Stimulated activated CD4-positive, alpha-beta T cell treated with anti-CD3 and anti-CD28 coated beads, Interleukin-1b, Interleukin-23, amount 100 ng/mL, for 1 hour (primary cell): ENCODE measurements at places on chromosomes 4 and X.

- no peak for DNase-seq
Measured at GRCh38 chr4:119810001-119810400, 181.4 kb upstream of the PDE5A start.

- DNase-seq = no peak
Measured at GRCh38 chr4:20809812-20810211, 109.6 kb downstream of the PACRGL start.

- no peak for DNase-seq
Measured at GRCh38 chr4:109879081-109879480, 31.2 kb downstream of the LRIT3 start.

DNA sequence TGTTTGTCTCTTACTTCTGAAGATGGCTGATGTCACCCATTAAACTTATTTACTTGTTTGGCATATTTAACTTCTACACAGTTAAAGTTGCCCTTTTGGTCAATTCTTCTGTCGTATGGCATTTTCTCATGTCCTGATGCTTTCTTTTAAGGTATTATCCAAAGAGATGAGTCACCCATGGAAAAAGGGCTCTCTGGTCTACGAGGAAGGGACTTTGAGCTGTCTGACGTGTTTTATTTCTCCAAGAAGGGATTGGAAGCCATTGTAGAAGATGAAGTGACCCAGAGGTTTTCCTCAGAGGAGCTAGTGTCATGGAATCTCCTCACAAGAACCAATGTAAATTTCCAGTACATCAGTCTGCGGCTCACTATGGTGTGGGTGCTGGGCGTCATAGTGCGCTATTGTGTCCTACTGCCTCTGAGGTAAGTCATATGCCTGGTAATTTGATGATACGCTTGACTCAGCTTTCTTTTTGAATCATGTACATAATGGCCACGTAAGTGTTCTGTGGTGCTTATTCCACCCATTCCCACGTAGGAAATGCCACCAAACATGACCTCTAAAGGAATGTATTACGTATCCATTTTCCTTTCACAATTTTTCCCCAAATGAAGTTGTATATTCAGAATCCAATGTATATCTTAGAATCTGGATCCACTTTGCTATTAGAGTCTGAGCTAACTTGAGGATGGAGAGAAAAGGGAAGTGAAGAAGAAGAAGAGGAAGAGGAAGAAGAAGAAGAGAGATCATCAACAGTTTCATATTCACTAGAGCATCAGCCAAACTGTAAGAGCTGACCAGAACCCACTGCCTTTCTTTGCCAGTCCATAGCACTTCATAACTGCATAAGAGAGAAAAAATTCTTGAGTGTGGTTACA, 45.7 kb downstream of the GPAT3 start:
- no peak for DNase-seq

DNA sequence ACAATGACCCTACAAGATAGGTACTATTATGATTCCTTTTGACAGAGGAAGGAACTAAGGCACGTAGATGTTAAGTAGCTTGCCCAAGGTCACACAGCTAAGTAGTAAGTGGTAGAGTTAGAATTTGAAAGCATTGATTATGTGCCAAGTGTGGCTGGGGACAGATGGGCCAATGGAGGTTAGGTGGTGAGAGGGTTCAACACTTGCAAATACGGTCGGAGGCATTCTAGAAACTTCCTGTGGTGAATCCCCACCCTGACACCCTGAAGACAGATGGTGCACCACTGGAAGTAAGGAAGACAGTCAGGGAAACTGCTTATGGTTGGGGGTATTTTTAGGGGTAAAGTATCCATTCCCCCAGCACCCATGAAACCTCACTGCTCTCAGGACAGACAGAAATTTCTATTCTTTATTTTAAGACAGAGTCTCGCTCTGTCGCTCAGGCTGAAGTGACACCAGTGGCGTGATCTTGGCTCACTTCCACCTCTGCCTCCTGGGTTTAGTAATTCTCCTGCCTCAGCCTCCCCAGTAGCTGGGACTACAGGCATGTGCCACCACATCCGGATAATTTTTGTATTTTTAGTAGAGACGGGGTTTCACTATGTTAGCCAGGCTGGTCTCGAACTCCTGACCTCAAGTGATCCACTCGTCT, 142.5 kb downstream of the RASL11B start:
- no peak for DNase-seq

DNA sequence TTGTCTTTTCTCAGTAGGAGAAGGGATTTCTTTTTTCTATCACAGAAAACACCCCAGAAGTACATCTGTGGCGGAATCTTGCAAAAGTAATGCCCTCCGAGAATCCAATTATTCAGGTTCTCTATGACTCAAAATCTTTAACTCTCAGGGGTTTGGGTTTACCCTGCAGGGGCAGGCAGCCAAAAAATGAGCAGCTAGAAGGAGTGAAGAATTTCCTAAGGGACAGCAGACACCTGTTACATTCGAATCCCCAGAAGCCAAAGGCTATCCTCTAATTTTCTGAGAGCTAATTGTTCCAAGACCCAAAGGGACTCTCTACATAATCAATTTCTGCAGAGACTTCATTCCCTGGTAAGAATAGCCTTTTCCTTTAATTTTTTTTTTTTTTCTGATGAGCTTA, 27.5 kb upstream of the CBR4 start:
- DNase-seq = no peak

DNA sequence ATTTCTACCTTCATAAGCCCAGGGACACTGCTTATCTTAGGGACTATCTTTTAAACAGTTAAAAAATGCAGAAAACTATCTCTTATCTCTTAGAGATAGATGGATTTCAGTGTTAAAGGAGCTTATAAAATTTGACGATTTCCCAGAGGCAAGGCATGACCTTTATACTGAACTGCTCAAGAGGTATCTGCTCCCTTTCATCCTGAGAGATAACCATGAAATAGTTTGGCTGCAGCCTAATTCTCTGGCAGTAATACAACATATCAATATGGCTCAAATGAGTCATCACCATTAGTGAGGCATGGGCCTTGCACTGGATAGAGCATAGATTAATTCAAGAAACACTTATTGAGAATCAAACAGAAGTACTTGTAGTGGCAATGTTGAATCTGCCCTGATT, 348.2 kb upstream of the GRIA3 start:
- DNase-seq = no peak

DNA sequence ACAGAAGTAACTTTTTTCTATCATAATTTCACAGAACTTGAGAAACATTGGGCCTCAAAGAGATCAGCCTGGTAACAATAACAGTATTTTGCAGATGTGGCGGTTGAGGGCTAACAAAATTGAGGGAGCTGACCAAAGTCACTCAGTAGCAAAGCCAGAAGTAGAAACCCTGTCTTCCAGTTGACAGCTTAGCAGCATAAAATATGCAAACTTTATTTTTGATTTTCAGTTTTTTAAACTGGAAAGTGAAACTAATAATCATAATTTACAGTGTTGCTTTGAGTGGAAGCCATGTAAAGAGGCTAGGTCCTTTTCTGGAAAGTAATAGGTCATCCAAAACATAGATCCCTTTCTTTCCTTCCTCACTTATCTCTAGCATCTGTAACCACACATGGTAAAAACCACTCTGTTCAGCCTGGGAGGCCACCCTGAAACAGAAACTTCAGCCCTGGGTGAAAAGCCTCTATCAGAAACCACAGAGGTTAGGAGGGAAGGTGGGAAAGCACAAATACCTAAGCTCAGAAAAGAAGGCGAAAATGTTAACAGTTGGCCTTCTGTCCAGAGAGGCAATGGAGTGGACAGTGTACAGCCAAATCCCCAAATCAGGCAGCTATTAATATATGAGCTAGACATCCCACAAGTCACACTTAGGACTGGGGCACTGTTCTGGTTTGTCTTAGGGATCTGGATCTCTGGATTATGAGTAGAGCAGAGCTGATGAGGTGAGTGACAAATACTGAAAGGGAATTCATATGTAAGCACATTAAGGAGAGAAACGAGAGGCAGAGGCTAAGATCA, 61.1 kb upstream of the ARSJ start:
- no peak for DNase-seq

GRCh38 chrX:39681885-39682284, 415.9 kb downstream of the BCOR start:
- DNase-seq = no peak

- DNase-seq = no peak
Measured at GRCh38 chr4:112968451-112969159, 80.8 kb upstream of the ANK2 start.

DNA sequence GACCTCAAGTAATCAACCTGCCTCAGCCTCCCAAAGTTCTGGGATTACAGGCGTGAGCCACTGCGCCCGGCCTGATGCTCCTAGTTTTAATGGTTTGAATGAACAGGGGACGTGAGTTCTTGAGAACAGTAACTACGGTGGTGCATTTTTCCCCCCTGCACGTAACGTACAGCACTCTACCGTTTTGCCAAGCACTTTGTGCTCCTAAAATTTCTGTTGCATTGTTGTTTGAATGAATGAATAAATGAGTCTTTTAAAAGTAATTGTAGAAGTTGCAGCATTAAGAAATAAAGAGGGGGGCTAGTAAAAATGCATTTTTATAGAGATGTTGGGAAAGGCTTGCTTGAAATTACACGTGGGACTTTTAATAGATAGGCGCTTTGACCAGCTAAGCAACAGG, at the start of gene RPA4:
TSS of gene RPA4 (plus strand) at position 301 of the 400 bp plus-strand sequence. CDS start 403 bp downstream, outside the sequence.
- DNase-seq = no peak

- DNase-seq = no peak
Measured at GRCh38 chr4:98722000-98722399, 63.6 kb upstream of the TSPAN5 start.

DNA sequence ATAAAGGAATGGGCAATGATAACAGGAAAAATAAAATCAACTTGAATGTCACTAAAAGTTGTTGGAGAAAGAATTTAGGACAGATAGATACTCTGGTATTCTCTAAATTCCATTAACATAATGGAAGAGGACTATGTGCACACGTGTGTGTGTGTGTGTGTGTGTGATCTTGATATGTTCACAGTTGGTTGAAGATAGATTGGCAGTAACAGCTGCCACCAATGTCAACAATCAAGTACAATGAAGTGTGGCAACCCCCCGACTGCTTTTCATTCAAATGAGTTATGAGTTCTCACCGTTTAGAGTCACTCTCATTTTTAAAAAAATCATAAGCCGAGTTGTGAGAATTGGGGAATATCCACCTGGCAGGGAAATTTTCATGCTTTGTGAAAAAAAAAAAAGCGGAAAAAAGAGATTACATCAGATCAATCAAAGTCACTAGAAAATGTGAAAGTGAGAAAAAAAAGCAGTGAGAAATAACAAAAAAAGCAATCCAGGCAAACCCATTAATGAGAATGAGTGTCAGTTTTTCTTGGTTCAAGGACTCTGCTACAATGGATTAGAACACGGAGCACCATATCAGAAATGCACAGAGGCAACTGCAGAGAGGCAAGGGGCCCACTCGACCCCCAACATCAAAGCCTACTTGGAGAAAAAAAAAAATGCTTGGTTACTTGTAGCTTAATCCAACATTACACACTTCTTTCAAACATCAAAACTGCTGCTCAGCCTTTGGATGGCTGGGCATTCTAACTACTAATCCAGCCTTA, 414.9 kb upstream of the PITX2 start:
- no peak for DNase-seq

GRCh38 chrX:86148594-86148993, 343 bp downstream of the DACH2 start:
- no peak for DNase-seq

DNA sequence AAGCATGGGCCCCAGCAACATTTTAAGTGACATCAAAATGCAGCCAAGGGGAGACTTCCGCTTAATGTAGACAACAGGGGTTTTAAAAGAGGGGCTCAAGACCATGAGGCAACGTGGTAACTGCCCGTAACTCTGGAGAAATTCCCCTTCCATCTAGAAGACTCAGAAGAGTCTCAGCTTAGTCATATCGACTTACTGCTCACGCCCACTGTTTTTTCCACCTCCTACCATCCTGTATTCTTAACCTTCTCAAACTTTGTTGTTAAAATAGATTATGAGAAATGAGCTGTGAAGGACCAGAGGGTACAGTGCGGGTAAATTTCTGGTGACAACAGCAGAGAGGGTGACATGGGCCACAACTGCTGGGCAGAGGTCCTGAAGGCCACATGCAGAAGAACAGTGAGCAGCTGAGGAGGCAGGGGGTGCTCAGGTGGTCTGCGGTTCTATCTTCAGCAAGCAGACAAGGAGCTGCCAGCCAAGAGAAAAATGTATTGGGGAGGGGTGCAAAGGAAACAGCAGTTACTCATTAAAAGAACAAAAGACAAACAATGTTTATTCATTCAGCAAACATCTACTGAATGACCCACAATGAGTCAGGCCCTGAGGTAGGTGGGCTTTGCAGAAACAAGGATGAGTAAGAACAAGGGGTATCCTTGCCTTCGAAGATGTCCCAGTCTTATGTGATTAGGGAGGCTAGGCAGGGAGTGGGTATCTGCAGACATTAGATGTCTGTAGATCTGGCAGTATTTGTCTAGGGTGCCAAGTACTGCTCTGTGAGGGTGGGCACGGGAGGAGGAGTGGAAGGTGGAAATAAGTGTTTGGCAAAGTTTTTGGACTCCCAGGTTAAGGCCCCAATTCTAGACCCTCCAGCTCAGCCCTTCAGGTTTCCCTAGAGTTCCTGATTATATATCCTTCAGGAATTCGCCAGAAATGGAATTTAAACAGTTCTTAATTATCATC, 175.3 kb downstream of the TSPAN5 start:
- DNase-seq = peak; percentile 5

DNA sequence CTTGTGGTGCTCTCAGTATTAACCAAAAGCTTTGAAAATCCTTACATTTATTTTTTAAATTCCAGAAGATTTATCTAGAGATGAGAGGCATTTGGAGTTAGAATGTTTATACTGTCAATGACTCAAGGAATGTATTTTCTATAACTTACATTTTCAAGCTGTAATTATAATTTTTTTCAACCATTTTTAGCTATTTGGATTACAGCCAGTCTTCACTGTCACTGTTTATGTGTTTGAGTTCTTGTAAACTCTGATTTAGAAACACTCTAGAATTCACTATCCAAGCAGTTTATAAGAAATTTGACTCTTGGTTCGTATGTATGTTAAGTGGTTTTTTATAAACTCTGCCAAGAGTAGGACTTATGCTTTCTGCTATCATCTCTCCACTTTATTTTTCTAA, 36.7 kb upstream of the GUCY1A1 start:
- no peak for DNase-seq

DNA sequence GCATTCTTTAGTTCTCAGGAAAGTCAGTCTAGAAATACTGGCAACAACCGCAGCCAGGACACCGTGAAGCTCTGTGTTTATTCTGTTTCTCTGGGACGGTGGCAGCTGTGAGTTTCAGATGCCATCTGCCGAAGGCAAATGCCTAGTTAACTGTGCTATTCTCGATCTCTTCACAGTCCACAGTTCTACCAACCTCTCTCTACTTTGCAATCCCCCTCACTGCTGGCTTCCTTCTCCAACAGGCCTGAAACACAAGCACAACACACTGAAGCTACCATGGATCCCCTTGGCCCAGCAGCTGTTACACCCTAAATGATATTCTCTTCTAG, 118.8 kb downstream of the ZNF827 start:
- no peak for DNase-seq

GRCh38 chr4:40990236-40990898, 224.0 kb downstream of the APBB2 start:
- DNase-seq = no peak

DNA sequence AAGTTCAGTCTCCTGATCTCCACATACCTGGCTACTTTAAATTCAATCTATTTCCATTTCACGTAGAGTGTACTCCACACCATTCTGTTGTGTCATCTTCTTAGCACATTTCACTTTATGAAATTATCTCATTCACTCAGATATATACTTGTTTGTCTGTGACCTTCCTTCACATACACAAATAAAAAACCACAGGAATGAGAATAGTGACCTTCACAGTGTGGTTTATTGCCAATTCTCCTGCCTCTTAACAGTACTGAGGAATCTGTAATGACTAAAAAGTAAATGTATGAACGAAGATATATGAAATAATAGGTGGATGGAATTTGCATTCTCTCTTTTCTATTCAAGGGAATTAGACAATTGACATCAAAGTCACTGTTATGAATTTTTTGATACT, 183.9 kb upstream of the PCDH7 start:
- no peak for DNase-seq
